Naive thymus-derived CD8-positive, alpha-beta T cell (primary cell): ENCODE measurements at places on chromosomes 11 and 22. TPM values are rescaled to one million over a fixed set of nuclear protein-coding genes. Genes with fewer than 3 reads are reported as not detected.

CNGA4 gene
- total RNA-seq, result 0.70 TPM

CECR2 gene
- total RNA-seq, result 0.10 TPM

SHISAL1 gene
- total RNA-seq, result not detected

MAML2 gene
- total RNA-seq, result 68.2 TPM

CCDC117 gene
- 16.6 TPM for total RNA-seq

ZBTB16 gene
- total RNA-seq, result 1.3 TPM

OR51I1 gene
- total RNA-seq, result not detected

SDHAF2 gene
- 63.3 TPM for total RNA-seq

HSPB2 gene
- total RNA-seq, result not detected

ADAMTS8 gene
- not detected for total RNA-seq

SLC1A2 gene
- 0.44 TPM for total RNA-seq

FADS2 gene
- total RNA-seq, result not detected
